Stimulated activated CD4-positive, alpha-beta T cell treated with anti-CD3 and anti-CD28 coated beads, TNF-alpha, amount 100 ng/mL, for 1 hour (primary cell): ENCODE measurements at places on chromosomes 13 and 19.

DNA sequence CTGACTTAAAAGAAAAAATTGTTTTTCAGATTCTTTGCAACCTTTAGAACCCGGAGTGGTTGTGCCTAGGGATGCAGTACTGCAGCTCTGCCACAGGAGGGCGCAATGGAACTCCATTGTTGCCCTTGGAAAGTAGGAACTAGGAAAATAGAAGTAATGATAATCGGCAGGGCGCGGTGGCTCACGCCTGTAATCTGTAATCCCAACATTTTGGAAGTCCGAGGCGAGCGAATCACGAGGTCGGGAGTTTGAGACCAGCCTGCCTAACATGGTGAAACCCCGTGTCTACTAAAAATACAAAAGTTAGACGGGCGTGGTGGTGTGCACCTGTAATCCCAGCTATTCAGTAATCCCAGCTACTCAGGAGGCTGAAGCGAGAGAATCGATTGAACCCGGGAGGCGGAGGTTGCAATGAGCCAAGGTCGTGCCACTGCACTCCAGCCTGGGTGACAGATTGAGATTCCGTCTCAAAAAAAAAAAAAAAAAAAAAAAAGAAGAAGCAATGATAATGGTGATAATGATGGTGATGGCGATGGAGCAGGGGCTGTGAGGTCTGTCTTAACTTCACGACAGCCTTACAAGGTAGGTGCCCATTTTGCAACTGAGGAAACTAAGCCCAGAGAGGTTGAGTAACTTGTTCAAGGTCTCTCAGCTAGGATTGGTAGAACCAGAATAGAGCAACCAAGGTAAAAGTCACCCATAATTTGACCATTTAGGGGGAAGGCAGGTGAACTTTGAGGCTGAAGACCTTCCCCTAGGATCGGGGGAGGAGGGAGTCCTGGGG is 5.5 kb upstream of the ADAMTS10 start:
- no peak for DNase-seq

- no peak for DNase-seq
These were observed 68.6 kb downstream of the NDFIP2 start for GRCh38 chr13:79549355-79550106.

- DNase-seq, result no peak
These were observed 8.1 kb upstream of the ADGRE2 start for GRCh38 chr19:14786421-14786851.

GRCh38 chr13:92187378-92187989 is 789.1 kb downstream of the GPC5 start:
- DNase-seq, result no peak

DNA sequence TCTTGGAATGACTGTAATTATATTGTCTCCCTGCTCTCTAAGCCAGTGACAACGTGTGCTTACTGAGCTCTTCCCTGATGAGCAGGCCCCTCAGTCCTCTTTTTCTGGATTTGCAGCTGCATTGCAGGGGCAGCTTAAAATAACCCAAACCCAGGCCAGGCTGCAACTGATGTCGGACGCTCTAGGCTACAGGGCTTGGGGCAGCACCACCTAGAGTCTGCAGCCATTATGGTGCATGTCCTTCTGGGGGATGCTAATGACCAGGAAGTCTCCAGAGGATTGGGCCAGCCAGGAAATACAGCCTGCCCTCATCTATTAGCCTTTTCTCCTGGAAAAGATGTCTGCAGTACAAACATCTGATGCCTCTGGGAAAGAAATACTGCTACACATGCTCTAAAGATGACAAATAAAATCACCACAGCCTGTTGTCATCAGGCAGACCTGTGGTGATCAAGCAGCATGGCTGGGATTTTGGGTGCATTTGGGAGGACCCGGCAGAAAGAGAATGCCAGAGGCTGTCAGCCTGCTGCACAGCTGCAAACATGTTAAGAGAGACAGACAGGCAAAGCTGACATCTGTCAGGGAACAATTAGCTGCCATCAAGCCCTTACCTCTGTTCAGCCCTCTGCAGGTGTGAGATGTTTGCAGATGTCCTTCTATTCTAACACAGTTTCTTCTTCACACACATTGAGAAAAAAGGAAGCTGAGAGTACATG is 51.8 kb downstream of the CCDC70 start:
- no peak for DNase-seq

DNA sequence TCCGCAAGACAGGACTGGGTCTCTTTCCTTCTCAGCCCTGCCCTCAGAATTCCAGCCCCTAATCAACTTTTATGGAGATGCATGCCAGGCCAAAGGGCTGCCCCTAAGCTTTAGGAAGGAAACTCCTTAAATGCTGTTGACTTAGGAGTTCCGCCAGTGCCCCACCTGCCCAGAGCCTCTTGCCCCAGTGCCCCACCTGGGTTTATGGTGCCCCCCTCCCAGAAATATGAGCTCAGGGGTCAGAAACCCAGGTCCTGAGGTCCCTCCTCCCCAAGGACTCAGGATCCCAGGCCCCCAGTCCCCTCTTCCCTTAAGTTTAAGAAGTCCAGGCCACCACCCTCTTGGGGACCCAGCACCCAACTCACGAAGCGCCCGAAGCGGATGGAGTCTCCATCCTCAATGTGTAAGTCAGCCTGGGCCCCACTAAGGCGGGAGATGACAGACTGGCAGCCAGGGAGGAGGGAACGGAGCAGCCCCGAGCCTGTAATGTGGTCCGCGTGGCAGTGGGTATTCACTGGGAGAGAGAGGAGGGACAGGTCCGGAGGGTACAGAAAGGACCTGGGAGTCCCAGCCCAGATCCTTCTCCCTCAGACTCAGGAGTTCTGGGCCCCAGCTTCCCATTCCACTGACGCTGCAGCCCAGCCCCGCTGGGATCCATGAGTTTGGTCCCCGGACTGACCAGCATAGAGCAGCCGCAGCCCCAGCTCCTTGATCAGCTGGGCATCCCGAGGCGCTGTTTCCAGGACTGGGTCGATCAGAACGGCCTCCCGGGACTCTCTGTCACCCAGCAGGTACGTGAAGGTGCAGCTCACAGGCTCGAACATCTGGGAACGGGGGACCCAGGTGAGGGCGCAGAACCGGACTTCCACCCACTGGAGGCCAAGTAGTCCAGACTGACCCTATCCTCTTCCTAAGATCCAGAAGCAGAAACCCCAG is 897 bp downstream of the ETHE1 start:
- no peak for DNase-seq
